Posterior vena cava (tissue), 2 donors: ENCODE measurements at places on chromosomes 2 and 18. TPM values are rescaled to one million over a fixed set of nuclear protein-coding genes. Genes with fewer than 3 reads are reported as not detected.

Gene PDCD1
- not detected for total RNA-seq

Gene ITGA4
- total RNA-seq: 12.4 TPM

Gene NT5C1B
- not detected for total RNA-seq

Gene CD8B2
- total RNA-seq: not detected

Gene ERMN
- 0.19 TPM for total RNA-seq

Gene UGT1A4
- total RNA-seq: not detected

Gene KYNU
- 3.0 TPM for total RNA-seq

Gene DYTN
- not detected for total RNA-seq

Gene PLEK
- 22.7 TPM for total RNA-seq

Gene ABHD1
- total RNA-seq: 0.37 TPM

Gene GKN2
- total RNA-seq: not detected

Gene ARHGAP15
- 23.2 TPM for total RNA-seq

Gene TSPYL6
- total RNA-seq: not detected

Gene ANKRD62
- total RNA-seq: 0.05 TPM

Gene OSBPL6
- 2.5 TPM for total RNA-seq

DNA sequence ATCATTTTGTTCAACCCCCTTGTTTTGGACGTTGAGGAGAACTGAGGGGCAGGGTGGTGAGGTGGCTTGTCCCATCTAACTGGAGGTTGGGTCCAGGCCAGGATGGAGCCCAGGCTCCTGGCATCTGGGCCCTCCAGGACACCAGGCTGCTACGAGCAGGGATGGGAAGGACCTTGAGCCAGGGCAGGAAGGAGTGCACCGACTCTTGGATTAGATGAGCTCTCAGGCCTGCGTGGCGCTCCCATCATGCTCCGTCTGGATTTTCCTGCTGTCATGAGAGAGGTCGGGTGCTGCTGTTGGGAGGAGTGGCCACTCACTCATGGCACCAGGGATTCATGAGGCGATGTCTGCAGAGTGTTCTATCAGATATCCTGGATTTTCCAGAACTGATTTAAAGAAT is 18.3 kb upstream of the ALLC start:
- DNase-seq: peak; percentile 72

DNA sequence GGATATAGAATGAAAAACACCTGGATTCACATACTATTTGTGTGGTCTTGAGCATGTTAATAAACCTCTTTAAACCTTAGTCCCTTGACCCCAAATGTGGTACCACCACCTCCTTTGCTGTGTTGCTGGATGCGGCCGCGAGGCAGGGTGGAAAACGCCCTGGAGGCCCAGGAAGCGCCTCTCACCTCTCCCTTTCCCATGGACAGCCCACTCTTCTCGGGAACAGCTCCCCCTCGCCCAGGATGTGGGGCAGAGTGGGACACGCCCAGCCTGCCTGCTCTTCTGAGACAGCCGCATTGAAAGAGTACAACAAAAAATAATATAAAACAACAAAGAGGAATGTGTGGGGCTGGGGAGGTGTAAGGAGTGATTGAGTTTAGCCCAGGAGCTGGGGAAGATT is 549.0 kb upstream of the ID2 start:
- no peak for DNase-seq

DNA sequence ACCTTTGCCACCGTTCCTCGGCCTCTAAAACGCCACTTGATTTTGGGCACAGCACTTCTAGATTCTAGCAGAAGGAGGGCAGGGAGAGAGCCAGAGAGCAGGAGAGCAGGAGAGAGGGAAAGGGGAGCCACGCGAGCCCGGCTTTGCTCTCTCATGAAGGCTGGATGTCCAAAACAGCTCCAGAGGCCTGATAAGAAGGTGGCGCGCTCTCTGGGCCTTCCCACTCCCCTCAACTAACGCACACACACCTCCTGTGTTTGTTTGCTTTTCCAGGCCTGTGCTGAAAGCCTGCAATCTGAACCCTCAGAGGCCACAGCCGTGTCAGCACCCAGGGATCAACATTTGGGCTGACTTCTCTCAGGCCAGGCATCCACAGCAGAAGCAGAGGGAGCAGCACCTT is 184.8 kb upstream of the SOX11 start:
- DNase-seq: no peak

DNA sequence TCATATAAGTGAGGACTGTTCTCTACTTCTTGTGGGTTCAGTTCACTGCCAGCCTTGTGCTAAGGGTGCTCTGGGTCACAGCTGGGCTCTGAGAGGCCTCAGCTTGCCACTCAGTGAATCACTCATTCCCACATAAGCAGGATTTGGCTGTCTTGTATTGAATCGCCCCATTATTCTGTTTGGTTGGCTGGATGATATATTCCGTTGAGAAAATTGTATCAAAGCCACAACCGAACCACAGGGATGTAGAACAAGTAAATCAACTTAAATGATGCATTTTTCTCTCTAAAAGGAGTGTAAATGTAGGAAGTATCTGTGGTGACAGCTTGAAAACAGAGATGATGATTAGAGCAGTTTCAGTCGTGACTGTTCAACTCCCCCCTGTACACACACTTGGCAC is 39.6 kb downstream of the TTC39C start:
- DNase-seq: no peak

DNA sequence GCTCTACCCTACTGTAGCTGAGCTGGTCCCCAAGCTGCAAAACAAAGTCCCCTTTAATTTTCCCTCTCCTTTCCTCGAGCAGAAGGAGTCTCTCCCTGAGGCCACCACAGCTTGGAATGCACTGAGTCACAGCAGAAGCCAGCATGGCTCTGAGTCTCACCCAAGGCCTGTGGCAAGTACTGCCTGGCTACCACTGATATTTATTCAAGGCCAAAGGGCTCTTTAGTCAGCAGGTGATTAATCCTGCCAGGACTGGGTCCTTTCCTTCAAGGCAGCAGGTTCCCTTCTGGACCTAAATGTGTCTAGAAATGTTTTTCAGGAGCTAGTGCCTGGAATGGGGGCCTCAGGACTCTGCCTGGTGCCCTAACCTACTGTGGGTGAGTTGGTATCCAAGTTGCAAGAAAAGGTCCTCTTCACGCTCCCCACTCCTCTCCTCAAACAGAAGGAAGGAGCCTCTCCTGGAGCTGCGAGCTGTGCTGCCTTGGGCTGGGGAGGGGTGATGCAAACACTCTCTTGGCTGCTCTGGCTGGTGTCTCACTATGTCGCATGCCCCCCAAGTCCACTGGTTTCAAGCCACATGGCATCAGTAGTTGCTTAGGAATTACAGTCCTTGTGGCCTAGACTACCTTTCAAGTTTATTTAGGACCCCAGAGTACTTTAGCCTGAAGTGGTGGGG is 53.4 kb downstream of the CD28 start:
- DNase-seq: no peak

GRCh38 chr2:84879584-84880394 is 1.1 kb downstream of the TRABD2A start:
- DNase-seq: no peak

GRCh38 chr2:100878000-100878791 is 58.3 kb downstream of the NPAS2 start:
- DNase-seq: no peak

GRCh38 chr2:74028741-74029140 is 44.0 kb downstream of the TET3 start:
- DNase-seq: no peak

- no peak for DNase-seq
These were observed 810.2 kb downstream of the CNTNAP5 start for GRCh38 chr2:124835331-124835730.

DNA sequence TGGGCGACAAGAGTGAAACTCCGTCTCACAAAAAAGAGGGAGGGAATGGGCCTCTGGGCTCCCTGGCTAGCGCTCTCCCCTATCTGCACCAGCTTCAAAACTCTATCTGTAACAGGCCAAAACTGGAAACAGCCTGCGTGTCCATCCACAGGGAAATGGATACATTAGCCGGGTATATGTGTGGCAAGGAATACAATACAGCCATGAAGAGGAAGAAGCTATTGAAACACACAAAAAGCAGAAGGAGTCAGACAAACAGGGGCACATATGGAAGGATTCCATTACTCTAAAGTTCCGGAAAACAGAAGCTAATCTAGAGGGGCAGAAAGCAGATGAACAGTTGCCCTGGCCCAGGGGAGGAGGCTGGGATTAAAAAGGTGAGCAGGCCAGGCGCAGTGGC is 24.6 kb upstream of the SLC35F6 start:
- DNase-seq: no peak

GRCh38 chr18:37332628-37333420 is 232.8 kb downstream of the CELF4 start:
- no peak for DNase-seq

DNA sequence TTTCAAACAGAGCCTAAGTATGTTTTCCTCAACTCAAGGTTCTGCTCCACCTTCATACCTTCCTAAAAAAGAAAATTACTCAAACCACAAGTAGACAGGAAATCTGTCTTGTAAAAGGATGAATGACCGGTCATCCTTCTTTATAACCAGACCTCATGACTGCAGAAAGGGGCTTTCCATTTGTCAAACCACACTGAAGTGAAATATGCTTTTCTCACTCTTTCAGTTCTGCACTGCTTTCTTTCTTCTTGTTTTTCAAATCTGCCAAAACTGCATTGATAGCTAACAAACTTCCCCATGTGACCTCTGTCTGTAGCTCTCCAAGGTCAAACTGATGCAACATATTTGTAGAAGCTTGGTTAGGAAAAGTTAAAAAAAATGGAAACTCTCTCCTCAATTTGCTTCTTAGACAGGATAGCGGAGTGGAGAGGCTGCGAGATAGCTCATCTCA is 308.9 kb upstream of the CCDC68 start:
- no peak for DNase-seq

- no peak for DNase-seq
These were observed 32.5 kb upstream of the CD28 start for GRCh38 chr2:203673933-203674332.

- no peak for DNase-seq
These were observed 1377.1 kb upstream of the PIK3C3 start for GRCh38 chr18:40577981-40578365.

- peak; percentile 86 for DNase-seq
These were observed 100.4 kb upstream of the LCLAT1 start for GRCh38 chr2:30346471-30347169.

GRCh38 chr2:240745456-240745855 is 53.8 kb downstream of the AQP12A start:
- no peak for DNase-seq

GRCh38 chr2:60023256-60023985 is 530.0 kb downstream of the BCL11A start:
- no peak for DNase-seq

GRCh38 chr2:238702276-238703052 is 145.4 kb upstream of the TWIST2 start:
- DNase-seq: no peak

DNA sequence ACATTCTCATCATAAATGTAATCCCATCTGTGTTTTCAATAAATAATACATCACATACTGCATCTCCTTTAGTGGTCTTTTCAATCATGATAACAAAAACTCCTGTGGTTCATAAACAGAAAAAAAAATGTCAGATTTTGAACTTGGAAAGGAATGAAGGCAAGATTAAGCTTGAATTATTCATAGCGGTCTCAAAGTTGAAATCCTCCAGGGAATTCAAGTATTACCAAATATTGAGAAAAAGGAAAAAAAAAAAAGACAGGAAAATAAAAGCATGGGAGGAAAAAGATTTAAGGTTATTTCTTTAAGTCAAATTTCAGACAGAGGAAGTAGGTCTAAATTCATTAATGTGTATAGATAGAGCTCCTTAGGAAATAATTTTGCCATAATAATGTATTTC is 92.1 kb downstream of the COLEC12 start:
- DNase-seq: no peak

DNA sequence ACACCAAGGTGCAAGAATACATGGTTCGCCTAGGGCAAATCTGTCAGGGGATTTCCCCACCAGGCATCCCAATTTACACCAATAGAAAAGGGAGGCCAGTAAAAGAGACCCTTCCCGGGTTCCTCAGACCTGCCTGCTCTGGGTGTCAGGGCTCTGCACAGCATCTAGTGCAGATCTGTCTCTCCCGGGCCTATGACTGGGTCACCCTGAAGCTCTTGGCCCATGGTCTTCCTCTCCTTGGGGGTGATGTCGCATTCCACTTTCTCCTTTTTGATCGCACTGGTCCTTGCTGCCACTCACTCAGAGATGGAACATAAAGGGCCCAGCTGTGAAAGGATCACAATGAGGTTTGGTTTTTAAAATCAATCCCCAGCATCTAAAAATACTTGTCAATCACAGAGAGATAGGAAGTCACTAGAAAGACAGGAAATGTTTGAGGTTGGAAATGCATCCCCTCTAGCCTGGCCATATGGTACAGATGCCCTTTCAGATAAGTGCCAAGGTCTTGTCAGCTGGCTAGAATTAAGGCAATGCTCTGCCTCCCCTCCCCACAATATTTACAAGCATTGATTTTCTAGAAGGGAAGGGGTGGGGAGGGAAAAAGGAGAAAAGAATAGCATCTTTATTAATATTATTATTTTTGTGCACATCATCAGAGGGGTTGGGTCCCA is 34.9 kb upstream of the AFTPH start:
- DNase-seq: no peak

DNA sequence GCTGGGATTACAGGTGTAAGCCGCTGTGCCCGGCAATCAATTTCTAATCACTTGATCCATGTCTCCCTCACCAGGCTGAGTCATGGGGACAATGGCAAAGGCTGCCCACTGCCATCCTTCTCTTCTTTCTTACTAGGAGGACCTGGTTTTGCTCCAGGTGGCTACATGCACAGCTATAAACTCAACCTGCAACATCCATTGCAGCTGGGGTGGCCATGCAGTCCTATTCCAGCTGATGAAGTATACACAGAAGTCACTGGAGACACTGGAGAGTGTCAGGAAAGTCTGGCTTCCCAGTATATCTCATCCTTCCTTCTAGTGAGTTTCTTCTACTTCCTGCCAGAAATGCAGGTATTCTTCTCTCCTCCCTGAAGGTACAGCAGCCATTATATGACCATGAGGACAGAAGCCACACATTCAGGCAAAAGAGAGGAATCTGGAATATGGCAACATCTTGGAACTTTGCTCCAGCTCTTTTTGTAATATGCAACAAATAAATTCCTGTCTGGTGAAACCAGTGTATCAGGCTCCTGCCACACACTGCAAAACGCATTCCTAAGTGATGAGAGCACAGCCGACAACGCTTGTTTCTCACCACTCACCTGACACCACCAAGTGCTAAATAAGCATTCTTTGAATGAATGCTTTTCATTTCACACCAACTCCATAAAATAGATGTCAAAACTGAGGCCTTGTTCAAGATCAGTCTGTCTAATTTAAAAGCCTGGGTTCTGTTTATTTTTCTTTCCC is 32.3 kb downstream of the SCTR start:
- DNase-seq: no peak

DNA sequence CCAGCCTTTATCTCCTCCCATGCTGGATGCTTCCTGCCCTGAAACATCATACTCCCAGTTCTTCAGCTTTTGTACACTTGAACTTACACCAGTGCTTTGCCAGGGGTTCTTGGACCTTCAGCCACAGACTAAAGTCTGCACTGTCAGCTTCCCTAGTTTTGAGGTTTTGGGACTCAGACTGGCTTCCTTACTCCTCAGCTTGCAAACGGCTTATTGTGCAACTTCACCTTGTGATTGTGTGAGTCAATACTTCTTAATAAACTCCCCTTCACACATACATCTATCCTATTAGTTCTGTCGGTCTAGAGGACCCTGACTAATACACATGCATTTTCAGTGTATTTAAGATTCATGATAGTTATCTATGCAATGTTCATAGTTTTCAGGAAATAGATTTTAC is 35.8 kb upstream of the ZNF804A start:
- no peak for DNase-seq

DNA sequence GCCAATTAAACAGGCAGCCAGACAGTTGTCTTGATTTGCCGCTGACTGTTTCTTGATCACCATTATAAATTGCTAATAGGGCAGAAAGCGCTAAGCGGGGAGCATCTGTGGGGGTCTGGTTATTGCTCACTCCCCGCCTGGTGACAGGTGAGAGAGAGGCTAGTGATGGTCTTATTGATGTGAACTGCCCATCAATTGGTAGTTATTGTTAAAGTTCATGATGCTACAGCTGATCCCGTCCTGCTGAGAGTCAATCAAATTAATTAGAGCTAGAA is 148.5 kb downstream of the LNPK start:
- no peak for DNase-seq
